Epithelial cell of umbilical artery (primary cell): ENCODE measurements at places on chromosomes 3 and 15. TPM values are rescaled to one million over a fixed set of nuclear protein-coding genes. Genes with fewer than 3 reads are reported as not detected.

The CHRM5 gene
- not detected in 2 replicates for total RNA-seq

The KLF15 gene
- 0.65 and 1.1 TPM in 2 replicates for total RNA-seq

The ZNF619 gene
- 5.2 and 10.2 TPM in 2 replicates for total RNA-seq

The SERF2 gene
- total RNA-seq = 352 and 745 TPM in 2 replicates

The AGTR1 gene
- total RNA-seq = under 0.01 TPM in 1 of 2 replicates, not detected in the other

The CTNNB1 gene
- 1,111 and 1,293 TPM in 2 replicates for total RNA-seq

The DHFR2 gene
- 1.9 and 2.1 TPM in 2 replicates for total RNA-seq

The CDHR4 gene
- not detected in 2 replicates for total RNA-seq

The PPM1L gene
- total RNA-seq = 0.61 and 0.97 TPM in 2 replicates

The FILIP1L gene
- total RNA-seq = 10.7 and 22.5 TPM in 2 replicates

The HOMER2 gene
- 0.32 and 0.61 TPM in 2 replicates for total RNA-seq

The KPNA4 gene
- 32.2 and 32.8 TPM in 2 replicates for total RNA-seq

The BOC gene
- total RNA-seq = 0.15 and 0.32 TPM in 2 replicates

The FAM227B gene
- total RNA-seq = 2.1 and 2.6 TPM in 2 replicates

The SLC35G2 gene
- 13.6 and 20.8 TPM in 2 replicates for total RNA-seq

The SLC28A2 gene
- total RNA-seq = not detected in 2 replicates

The TMEM115 gene
- total RNA-seq = 33.6 and 41.6 TPM in 2 replicates

The DLEC1 gene
- not detected in 2 replicates for total RNA-seq

The HDC gene
- not detected in 2 replicates for total RNA-seq

The MAP6D1 gene
- 1.3 and 3.0 TPM in 2 replicates for total RNA-seq

The DCLK3 gene
- not detected in 2 replicates for total RNA-seq

The NIT2 gene
- 11.4 and 11.6 TPM in 2 replicates for total RNA-seq

The SAMD7 gene
- total RNA-seq = not detected in 2 replicates

The ITGA11 gene
- under 0.01 and 0.76 TPM in 2 replicates for total RNA-seq

The ATP13A5 gene
- total RNA-seq = not detected in 2 replicates

The CORO2B gene
- total RNA-seq = 0.32 and 0.91 TPM in 2 replicates

The GRK7 gene
- not detected in 2 replicates for total RNA-seq

The CSPG4 gene
- total RNA-seq = 0.32 and 1.2 TPM in 2 replicates

The LRRN1 gene
- total RNA-seq = not detected in 2 replicates

The DPH3 gene
- total RNA-seq = 23.4 and 25.1 TPM in 2 replicates

The CPNE9 gene
- not detected in 2 replicates for total RNA-seq

The ITIH4 gene
- 0.76 TPM in 1 of 2 replicates, not detected in the other for total RNA-seq

The NPAP1 gene
- total RNA-seq = not detected in 2 replicates

The DUOXA2 gene
- total RNA-seq = not detected in 2 replicates

The MYLK gene
- 23.4 and 41.5 TPM in 2 replicates for total RNA-seq

The STX19 gene
- not detected in 2 replicates for total RNA-seq

The C3orf22 gene
- total RNA-seq = not detected in 2 replicates

The KCNMB3 gene
- total RNA-seq = 0.65 and 1.1 TPM in 2 replicates

The IQCH gene
- 0.32 and 1.1 TPM in 2 replicates for total RNA-seq

The TTC23 gene
- total RNA-seq = 25.3 and 32.1 TPM in 2 replicates

The PCBP4 gene
- 20.1 and 26.0 TPM in 2 replicates for total RNA-seq

The HES1 gene
- 38.9 and 42.6 TPM in 2 replicates for total RNA-seq

The COL8A1 gene
- 69.2 and 518 TPM in 2 replicates for total RNA-seq

The GAP43 gene
- under 0.01 TPM in 1 of 2 replicates, not detected in the other for total RNA-seq

The CCDC14 gene
- total RNA-seq = 14.9 and 23.7 TPM in 2 replicates

The DISP2 gene
- under 0.01 and 0.15 TPM in 2 replicates for total RNA-seq
